NCI-H69 (cell line): ENCODE measurements at places on chromosomes 4 and X.
A peak's percentile ranks its signal among the peaks of the same experiment; 100 is the strongest.

DNA sequence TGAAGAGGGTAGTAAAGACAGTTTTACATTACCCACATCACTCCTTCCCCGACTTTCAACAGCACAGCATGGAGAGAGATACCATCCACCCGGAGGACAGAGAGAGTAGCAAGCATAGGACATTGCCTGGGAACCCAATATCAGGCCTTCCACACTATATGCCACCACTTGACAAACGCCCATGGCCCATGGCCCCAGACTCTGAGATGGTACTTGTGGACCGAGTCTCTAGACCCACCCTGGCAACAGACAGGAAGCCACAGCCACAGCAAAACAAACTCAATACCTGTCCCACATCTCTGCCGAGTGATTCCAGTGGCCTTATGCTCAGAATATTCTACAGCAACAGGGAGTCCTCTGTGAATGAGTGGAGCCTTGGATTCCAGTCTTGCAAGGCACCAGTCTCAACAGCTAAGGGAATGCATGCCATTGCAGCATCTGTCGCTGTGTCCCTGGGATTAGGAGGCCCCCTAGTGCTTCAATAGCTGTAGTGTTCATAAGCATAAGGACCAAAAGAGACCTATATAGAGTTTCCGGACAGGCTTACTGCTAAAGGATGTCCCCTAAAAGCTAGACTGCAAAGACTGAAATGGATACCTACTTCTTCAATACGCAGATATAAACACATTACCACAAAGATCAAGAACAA is 14.7 kb upstream of the CT55 start:
- peak; percentile 64 for DNase-seq

GRCh38 chrX:80216086-80216485 is 201.5 kb downstream of the TBX22 start:
- DNase-seq: no peak

DNA sequence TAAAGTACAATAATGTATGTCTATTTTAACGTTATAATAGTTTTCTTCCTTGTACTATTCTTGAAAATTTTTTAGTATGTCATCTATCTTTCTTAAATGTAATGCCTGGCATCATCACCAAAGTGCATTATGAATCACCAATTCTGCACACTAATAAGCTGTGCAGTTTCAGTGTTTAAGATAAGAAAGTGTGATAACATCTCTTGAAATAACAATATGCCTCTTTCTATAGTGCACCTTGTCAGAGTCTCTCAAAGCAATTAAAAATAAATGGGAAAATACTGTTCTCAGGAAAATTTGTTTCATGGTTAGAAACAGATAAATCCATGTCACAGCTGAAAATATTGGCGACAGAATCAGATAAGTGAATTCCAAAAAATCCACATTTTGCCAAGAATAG is 457.4 kb upstream of the PCDH10 start:
- no peak for DNase-seq

- DNase-seq: no peak
Measured at GRCh38 chr4:108384544-108384943, 215.8 kb upstream of the LEF1 start.

- no peak for DNase-seq
Measured at GRCh38 chr4:125262079-125262478, 52.7 kb upstream of the FAT4 start.

DNA sequence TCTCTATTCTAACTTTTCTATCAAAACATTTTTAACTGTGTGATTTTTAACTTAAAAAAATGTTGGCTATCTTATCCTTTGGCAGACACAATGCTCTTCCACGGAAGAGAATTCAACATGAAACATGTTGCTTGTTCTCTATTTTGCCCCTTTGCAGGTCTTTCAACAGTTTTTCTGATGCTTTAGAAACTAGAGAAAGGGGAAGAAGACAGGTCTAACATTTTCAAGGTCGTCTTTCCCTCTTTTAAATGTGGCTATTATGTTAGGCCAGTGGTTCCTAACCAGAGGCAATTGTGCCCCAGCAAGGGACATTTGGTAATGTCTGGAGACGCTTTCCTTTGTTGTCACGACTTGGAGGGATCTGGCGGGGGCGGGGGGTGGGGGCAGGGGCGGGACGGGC is 95.0 kb downstream of the SH3KBP1 start:
- no peak for DNase-seq

- no peak for DNase-seq
Measured at GRCh38 chr4:90960433-90960832, 833.2 kb downstream of the CCSER1 start.

- DNase-seq: no peak
Measured at GRCh38 chr4:140020457-140021361, 133.3 kb downstream of the MAML3 start.

GRCh38 chrX:56928546-56928945 is 66.8 kb downstream of the SPIN3 start:
- no peak for DNase-seq

DNA sequence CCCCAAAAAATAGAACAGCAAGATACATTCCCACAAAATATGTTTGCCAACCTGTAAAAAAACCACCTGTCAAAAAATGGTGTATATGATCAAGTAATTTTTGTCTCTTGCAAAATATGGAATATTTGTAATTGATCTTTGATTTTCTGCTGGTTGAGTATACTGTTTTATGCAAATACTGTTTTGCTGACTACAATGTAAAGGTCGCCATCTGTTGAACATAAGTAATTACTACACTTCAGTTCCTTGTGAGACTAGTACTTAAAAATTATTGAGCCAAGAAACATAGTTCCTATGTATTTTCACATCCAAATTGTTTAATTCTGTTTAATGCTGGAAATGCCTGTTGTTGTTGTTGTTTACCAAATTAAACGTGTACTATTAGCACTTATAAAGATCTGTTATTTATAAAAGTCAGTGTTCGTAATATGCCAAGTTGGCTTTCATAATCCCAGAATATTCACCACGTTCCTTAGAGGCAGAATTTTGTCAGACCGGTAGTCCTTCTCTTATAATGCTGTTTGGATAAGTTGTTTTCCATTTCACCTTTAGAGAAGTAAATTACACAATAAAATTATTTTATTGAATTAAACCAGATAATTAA is 144.2 kb downstream of the PDLIM5 start:
- DNase-seq: peak; percentile 61

DNA sequence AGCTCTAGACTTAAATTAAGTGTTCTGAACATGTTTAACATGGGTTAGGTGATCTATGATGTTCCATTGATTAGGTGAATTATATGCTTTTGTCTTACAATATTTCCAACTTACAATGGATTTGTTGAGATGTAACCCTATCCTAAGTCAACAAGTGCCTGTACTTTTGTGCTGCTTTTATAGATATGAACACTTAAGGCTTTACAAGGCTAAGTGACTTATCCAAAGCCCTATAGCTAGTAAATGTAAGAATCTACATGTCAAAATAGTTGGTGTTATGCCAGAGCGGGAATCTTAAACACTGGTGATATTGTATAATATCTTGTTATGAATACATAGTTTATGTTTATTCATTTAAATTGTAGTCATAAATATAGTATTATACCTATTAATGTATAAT is 1629.1 kb upstream of the IGFBP7 start:
- no peak for DNase-seq

DNA sequence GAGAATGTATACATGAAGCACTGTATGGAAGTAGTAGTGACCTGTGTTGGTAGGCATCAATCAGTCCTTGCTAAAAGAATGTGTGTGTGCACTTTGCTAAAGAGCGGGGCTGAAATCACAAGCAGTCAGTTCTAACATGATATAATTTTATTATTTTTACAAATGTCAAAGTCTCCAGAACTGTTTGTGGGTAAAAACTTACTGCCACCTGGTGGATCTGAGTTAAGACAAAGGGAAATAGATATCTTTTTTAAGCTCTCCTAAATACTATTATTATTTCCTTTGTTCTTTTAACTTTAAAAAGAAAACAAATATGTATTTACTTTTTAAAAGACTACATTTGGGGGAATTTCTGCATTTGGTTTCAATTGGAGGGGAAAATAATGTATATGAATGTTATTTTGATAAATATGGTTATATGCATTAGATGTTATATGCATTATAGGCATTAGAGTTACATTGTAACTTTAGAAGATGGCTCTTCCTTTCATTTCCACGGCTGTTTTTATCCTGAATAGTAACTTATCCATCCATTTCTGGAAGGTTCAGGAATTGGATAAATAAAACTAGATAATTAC is 7.8 kb upstream of the CLOCK start:
- no peak for DNase-seq

DNA sequence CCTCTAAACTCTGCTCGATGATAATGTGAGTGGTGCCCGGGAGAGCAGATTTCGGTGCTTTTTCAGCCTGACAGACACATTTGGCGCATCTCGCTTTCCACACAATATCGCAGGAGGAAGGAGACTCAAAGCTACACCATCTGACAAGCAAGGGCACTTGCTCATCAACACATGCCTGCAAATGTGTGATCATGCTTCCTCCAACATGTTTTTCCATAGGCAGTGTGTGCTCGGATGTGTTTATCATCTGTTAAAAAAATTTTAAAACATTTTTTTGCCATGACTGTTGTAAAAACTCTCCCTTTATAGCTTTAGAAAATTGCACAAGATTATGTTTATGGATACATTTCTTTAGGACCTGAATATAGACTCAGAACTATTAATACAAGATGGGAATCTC is 170.3 kb upstream of the PUDP start:
- no peak for DNase-seq

- DNase-seq: peak; percentile 92
Measured at GRCh38 chr4:81465406-81466340, 6.0 kb downstream of the RASGEF1B start.

DNA sequence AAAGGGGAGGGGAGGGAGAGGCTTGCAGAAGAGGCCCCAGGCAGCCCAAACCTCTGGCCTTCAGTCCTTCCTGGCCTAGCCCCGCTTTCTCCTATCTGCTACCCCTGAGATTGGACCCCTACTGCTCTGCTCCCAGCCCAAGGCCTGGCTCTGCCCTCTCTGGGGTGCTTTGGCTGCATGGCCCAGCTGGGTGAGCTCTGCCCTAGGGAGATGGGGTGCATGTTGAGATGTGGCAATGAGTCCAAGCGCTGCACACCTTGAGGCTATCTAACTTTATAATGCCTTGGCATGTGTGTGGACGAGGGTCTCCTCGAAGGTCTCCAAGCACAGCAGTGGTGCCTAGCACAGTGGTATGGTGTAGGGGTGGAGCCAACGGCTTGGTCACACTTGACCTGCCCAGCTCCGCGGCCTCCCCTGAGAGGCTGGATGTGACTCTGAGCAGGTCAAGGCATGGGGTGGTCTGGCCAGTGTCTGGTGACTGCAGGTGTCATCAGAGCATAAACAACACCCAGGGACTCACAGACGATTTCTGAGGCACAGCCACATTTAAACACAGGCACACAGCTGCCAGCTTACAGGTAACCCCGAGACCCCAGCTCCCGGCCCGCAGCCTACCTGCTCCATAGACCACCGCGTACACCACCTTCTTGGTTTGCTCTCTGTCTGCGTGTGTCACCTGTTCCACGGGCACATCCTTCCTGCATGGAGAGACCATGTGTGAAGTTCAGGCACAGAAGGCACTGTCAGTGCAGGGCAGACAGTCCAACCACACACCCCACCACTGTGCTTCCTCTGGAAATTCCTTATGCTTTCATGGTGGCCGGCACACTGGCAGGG is 36.3 kb downstream of the NAT8L start:
- DNase-seq: no peak

- DNase-seq: no peak
Measured at GRCh38 chr4:153518637-153519389, 52.7 kb downstream of the TMEM131L start.

- peak; percentile 28 for DNase-seq
Measured at GRCh38 chrX:49106930-49107329, 16.6 kb downstream of the GPKOW start.

DNA sequence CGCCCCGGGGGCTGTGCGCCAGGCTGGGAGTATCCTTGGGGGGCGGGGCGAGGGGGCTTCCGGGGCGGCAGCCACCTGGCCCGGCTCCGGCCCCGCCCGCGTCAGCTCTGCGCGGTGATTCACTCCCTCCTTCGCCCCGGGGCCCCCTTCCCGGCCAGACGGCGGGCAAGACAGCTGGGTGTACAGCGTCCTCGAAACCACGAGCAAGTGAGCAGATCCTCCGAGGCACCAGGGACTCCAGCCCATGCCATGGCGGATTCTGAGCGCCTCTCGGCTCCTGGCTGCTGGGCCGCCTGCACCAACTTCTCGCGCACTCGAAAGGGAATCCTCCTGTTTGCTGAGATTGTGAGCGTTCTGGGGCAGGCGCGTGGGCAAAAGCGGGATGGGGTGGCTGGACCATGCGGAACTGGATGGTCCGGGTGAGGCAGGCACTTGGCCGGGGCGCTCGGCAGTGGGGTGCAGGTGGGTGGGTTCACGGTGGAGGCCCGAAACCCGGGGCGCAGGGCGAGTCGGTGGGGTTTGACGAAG is at the start of gene PLP2:
Gene PLP2, plus strand, starts transcription at position 147 of the 528 bp plus-strand sequence. Its CDS starts 103 bp downstream, at position 250.
- peak; percentile 79 for DNase-seq

DNA sequence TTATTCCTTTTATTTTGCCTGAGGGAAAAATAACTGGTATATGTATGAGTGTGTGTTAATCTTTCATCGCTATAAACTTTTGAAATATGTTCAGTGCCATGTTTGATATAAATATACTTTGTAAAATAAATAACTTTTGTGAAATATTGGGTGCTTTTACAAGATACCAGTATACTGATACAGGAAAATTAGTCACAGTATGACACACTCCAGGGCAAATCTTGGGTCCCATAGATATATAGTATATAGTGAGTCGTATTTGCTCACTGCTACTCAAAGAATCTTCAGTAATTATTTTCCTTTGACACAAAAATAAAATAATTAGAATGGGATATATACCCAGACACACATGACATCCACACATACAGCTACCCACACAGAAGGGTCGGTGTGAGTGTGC is 472.3 kb downstream of the GRID2 start:
- DNase-seq: no peak

DNA sequence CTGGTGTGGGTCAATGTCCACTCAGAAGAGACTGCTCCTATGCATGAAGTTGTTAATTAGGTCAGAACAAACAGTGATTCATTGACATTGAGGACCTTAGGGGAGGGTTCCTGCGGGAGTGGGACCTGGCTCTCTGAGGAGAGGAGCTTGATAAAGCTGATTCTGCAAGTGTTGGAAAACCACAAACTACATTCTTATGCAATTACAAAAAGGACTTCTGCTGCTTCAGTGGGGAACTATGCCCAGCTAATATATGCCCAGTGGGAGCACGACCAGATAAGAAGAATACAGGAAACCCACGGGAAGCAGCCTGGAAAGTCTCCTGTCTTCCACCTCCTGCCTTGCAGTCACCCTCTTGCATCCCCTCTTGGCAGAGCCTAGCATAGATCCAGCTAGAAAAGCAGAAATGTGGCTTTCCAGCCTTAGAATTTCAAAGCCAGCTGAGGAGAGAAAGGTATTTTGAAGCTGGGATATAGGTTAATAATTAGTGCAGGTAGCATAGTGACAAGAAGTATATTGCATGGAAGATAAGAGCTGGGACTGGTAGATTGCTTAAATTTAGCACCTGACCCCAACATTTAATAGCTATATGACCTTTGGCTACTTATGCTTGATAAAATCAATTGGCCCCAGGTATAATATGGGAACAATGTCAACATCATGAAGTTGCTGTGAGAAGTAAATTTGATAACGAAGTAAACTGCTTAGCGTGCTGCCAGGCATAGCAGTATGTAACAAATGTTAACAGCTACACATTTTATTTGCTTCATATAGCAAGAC is 34.9 kb upstream of the UGT8 start:
- no peak for DNase-seq
